ENCODE measurements at places on chromosomes 1 and 21. TPM values are rescaled to one million over a fixed set of nuclear protein-coding genes. Genes with fewer than 3 reads are reported as not detected.

The CHIA gene
- not detected for total RNA-seq

The RNU1-3 gene
- total RNA-seq: 40,842 TPM

The SPATA17 gene
- 3.7 TPM for total RNA-seq

The MYOG gene
- not detected for total RNA-seq

The CRNN gene
- total RNA-seq: not detected

The SHISAL2A gene
- total RNA-seq: not detected

The CCDC18 gene
- total RNA-seq: 12.6 TPM

The RNU1-1 gene
- total RNA-seq: 40,842 TPM

The SLC2A5 gene
- total RNA-seq: 1.2 TPM

The RGS16 gene
- total RNA-seq: 6.6 TPM

The ZBTB8A gene
- total RNA-seq: 20.1 TPM

The OR2T2 gene
- total RNA-seq: not detected

The TMPRSS15 gene
- total RNA-seq: 0.18 TPM

The GRHL3 gene
- total RNA-seq: 1.2 TPM

The AIRE gene
- total RNA-seq: 0.09 TPM

The CCDC17 gene
- total RNA-seq: 1.00 TPM

The ATP5PB gene
- 121 TPM for total RNA-seq

The MATN1 gene
- total RNA-seq: 0.36 TPM

The IKBKE gene
- 2.5 TPM for total RNA-seq

The TMEM81 gene
- 3.4 TPM for total RNA-seq

The SAMD13 gene
- total RNA-seq: 5.1 TPM

The AKIRIN1 gene
- total RNA-seq: 48.7 TPM

The AKNAD1 gene
- 1.3 TPM for total RNA-seq

The FAM78B gene
- total RNA-seq: 11.6 TPM

The TRNAU1AP gene
- total RNA-seq: 33.6 TPM

The HCRTR1 gene
- 0.64 TPM for total RNA-seq

The GBP4 gene
- total RNA-seq: 0.91 TPM

The RGSL1 gene
- total RNA-seq: not detected

The PRR9 gene
- total RNA-seq: not detected

The CBR3 gene
- 1.9 TPM for total RNA-seq

The AMY1A gene
- not detected for total RNA-seq

The PLEKHA6 gene
- 13.6 TPM for total RNA-seq

The NR1I3 gene
- not detected for total RNA-seq

The FCRLA gene
- not detected for total RNA-seq

The RER1 gene
- total RNA-seq: 32.4 TPM

The SIK1 gene
- 2.1 TPM for total RNA-seq

The NBPF6 gene
- total RNA-seq: 0.18 TPM

The CDC7 gene
- total RNA-seq: 23.2 TPM

The GRIK1 gene
- total RNA-seq: 97.1 TPM

The TRABD2B gene
- 0.36 TPM for total RNA-seq

The PUSL1 gene
- 10.5 TPM for total RNA-seq

The CD2 gene
- total RNA-seq: not detected

The MYCL gene
- total RNA-seq: 11.4 TPM

The NLRP3 gene
- 0.73 TPM for total RNA-seq

The HOOK1 gene
- total RNA-seq: 17.2 TPM

The AQP10 gene
- not detected for total RNA-seq

The EDARADD gene
- 1.3 TPM for total RNA-seq

The ERO1B gene
- total RNA-seq: 10.6 TPM

The SLC30A1 gene
- 18.0 TPM for total RNA-seq

The FCRL2 gene
- total RNA-seq: not detected

The OLFM3 gene
- 36.9 TPM for total RNA-seq

The BTBD8 gene
- total RNA-seq: 97.8 TPM

The EPS8L3 gene
- total RNA-seq: not detected

The CLCA4 gene
- total RNA-seq: not detected

The SLC25A34 gene
- total RNA-seq: 2.4 TPM
